ENCODE measurements at places on chromosomes 7 and 10.

DNA sequence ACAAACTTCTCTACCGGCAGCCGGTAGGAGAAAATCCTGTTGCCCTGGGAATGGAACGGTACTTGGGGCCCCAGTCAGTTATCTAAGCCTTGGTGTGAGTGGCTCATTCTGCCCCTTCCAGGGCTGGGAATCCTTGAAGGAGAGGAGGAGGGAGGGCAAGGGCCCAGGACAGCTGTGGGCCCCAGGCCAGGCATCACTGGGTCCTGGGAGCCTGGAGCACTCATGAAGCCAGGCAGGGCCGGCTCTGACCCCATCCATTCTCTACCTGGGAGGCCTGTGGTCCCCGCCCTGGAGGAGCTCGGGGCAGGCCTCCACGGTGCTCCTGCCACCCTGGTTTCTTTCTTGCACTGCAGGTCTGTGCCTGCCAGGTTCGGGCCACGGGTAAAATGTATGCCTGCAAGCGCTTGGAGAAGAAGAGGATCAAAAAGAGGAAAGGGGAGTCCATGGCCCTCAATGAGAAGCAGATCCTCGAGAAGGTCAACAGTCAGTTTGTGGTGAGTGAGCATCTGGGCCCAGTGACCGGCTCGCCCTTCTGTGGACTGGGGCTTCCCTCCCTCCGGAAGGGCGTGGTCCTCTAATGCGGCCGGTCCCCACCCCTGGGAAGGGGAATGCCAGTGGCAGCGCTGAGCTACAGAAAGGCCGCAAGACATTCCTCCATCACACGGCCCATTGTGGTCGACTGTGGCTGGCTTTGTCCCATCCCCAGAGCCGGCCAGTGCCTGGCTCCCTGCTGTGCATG is 111.3 kb downstream of the RGS10 start:
- DNase-seq, result no peak

DNA sequence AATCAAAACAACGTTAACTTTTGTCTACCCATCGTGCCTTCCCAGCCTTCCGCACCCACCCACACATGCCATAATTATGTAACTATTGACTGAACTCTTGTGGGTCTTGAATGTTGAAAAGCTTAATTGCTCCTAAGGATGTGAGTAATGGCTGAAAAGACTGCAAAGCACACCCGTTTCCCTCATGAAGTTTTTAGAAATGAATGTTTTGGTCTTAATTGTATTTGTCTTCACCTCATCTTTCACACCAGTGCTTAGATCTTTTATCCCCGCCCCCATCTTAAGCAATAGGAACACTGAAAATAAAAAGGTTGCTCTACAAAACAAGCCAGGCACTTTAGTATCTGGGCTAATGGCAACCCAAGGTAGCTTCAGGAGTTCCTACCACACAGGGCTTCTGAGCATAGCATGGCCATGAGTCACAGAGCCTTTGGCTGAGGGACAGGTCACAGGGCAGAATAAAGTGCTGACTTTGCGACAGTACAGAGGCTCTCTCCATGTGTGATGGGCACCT is 690.5 kb downstream of the PARD3 start:
- no peak for DNase-seq

DNA sequence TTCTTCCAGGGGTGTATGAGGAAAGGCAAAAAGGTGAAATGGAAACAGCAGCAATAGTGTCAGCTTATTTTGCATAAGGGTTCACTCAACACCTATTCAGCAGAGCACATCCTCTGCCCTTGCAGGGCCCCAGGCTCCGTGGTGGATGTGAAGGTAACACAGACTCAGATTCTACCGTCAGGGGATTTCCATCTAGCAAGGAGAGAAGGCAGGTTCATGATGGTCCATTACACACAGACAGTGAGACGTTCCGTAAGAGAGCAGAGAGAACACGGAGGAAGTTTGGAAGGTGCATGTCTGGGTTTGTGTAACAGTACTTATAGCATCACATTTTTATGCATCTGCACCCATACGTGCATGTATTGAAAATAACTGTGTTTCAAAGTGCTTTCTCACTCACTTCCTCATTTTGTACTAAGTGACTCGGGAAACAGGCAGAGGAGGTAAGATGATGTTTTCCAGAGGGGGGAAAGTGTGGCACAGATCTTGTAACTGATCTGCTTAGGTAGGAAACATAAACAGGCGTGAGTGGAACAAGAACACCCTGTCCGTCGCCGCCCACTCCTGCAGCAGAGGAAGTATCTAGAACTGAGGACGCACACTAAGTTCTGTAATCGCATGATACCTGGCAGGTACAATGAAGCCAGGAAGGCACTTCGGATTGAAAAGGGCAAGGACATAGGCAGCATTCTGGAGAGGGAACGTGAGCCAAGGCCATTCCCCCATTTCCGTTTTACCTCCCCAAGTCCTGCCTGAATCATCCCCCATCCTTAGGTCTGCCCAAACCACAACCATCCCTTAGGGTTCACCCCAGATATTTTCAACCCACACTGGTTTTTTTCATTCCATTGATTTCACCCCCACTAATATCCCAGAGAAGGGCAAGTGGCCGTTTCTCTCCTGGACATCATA is 1.0 kb upstream of the ENO4 start:
- no peak for DNase-seq

GRCh38 chr7:18974803-18975202 is 142.6 kb downstream of the TWIST1 start:
- DNase-seq, result no peak

GRCh38 chr7:142320883-142321282 is 63.0 kb upstream of the PRSS58 start:
- no peak for DNase-seq

DNA sequence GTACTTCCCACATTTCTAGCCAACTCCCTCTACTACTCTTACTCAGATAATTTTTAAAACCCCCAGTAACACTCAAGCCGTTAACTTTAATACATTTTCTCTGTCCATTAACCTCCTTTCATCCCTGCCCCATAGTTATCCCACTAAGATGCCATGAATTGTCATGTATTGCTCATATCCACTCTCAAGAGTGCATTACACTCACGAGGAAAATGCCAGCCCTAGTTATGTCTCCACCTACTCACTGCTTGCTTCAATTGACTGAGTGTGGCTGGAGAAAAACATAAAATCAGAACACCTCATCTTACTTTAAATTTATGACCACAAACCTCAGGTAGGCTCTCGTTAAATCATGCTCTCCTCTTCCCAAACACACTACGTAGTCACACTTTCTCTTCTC is 324.1 kb upstream of the NPSR1 start:
- DNase-seq, result no peak

DNA sequence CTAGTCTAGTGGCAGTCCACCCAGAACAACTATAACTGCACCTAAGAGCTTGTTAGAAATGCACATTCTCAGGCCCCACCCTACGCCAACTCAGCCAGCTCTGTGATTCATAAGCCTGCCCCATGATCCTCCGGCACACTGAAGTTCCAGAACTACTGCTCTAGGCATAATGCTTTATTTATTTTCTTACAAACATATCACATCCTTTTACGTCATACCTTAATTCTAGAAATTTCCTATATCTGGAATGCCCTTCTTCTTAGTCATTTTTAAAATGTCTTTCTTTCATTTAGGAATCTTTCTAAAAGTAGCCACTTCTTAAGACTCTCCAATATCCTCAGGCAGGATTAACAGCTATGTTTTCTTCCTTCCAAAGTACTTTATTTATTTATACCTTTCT is 480.1 kb downstream of the INHBA start:
- DNase-seq, result no peak

DNA sequence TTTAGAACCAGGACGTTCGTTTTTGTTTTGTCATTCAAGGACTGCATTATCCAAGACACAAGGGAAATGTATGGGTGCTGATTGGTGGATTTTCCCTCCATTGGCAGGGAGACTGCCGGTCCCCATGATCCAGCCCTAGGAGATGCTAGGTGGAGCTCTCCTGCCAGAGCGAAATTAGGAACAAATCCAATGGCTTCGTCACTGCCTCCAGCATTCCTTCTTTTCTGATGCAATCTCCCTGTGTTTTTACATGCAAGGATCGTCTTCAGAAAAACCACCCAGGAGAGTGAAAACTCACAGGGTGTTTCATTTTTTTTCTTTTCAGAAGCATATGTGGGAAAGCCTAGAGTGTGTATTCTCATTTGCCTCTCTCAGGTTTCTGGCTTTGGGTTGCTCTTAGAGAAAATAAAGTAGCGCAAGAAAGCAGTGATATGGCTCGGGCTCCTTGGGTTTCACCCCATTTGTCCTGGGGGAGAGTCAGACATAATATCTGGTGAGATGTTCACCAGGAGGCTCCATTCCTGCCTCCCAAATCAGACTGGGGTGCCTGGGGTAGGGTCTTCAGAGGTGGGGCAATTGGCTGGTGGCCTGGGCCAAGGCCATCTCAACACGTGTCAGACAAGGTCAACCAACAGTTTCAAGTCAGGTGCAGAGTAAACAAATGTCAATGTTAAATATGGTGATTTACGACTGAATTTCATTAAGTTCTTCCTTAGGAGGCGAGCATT is 450.9 kb upstream of the MKI67 start:
- no peak for DNase-seq

Data from stimulated activated CD8-positive, alpha-beta memory T cell treated with anti-CD3 and anti-CD28 coated beads, Interleukin-2, amount 100 ng/mL, for 1 hour (primary cell).